ENCODE measurements at places on chromosomes 2 and 18.

DNA sequence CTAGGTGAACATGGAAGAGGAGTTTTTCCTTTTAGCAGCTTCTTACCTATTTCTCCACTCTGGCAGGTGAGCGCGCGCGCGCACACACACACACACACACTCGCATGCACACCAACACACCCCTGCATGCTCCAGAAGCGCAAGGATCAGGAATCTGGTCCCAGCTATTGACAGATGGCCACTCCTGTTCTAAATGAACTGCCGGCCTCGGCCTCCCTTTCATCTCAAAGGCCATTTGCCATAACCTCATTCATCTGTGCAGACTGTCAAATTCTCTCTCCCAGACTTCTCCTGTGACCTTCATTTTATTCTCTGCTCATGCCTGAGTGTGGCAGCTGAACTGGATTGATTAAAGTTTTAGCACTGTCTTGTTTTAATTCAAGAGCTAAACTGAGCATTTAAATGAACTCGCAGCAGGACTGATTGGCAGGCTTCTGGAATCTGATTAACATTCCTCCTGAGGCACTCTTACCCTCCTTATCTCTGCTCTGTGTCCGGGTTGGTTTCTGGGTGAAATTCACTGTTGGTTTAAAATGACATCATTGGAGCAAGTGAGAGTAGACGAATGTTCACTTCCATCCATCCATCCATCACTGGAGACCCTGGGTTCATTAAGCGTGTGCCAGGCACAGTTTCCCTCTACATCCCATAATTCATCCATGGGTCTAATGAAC lies 58.8 kb downstream of the FECH start:
- DNase-seq = no peak

DNA sequence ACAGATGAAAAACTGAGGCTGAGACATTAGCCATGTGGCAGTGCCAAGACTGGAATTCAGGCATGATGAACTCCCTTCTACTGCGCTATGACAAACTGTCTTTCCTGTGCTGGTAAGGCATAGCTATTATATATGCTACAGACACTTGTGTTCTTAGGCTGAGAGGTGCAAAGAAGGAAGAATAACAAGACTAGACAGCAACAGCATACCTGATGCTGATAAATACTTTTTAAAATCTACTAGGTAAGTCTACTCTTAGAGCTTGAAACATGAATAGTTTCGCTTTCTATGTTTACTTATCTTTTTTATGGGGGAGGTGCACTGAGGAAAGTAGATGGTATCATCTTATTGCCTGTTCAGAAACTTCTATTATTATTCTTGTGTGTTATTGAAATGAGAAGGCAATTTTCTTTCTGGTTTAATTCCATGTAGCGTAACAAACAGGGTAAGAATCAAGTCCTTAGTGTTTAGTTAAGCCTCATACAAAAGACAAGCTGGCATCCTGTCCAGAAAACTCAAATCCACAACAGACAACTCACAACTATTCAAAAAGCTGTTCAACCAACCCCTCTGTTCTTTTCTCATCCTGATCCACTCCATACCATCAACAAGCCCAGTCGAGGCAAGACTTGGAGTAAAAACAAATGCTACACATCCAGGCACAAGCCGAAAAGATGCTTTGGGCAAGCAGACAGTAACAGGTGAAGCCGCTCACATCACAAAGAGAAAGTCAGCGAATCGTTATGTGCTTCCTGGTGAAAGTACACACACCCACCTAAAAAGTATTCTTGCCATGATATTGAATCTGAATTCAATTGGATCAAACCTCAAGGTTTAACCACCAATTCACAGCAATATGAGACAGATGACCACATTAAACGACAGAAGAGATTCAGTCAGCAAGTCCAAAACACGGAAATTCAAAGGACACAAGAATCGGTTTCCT lies 1.5 kb downstream of the TTC32 start:
- no peak for DNase-seq

DNA sequence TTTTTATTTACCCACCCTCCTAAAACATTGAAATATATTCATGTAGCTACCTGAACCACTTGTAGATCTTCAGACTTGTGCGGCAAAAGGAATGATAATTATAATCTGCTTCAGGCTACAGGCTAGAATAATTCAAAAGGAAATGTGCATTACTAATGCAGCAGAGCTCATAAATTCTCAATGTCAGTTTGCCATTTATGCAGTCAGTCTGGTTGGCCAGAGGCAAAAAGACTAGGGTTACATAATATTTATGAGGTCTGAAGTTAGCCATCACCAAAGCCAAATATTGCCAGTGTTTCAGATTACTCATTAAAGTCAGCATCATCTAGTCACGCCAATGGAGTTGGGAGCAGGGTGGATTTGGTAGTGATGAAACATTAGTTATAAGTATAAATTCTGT lies 38.9 kb downstream of the METAP1D start:
- no peak for DNase-seq

GRCh38 chr2:225274751-225275150 lies 124.8 kb upstream of the NYAP2 start:
- DNase-seq = no peak

- no peak for DNase-seq
Observed at GRCh38 chr2:230781130-230781797, 68.6 kb downstream of the CAB39 start.

GRCh38 chr18:62612289-62612645 lies 89.4 kb downstream of the ZCCHC2 start:
- DNase-seq = no peak

DNA sequence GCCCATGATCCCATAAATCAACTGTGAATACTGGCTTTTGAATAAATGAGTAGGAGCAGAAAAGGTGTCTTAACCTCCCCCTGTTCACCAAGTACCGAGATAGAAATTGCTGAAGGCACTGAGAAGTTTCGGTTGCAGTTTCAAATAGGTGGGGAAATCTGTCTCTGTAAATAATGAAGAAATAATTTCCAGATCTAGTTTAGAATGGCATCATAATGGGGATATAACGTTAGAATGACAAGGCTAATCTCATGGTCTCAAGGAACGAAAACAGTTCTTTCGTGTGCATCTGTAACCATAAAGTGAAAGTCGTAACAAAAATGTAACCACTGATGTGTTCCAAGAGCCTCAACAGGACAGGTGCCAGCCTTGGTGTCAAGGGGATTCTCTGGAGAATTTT lies 49.9 kb upstream of the TMEM18 start:
- no peak for DNase-seq

DNA sequence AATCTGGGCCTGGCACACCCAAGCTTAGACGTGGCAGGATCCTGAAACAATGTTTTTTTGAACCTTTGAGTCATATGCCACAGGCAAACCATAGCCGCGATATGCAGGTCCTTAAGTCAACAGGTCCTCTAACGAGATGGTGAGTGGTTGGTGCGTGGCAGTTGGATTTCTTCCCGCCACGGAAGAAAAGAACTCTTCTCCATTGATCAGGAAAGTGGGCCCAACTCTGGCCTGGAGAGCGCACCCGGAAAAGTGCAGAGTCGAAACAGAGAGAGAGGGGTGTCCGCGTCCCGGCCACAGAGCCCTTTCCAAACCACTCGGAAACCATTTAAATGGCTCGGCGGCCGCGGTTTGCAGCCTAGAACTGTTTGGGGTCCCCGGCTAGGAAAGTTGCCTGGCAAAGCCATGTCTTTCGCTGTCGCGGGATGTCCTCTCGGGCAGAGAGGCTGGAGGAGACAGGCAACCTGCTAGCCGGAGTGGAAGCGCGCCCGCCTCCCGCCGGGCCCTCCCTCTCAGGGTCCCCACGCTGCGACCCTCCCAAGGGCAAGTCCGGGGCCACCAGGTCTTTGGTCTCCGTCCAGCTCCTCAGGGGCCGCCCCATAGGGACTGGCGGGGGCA lies 777 bp downstream of the GALNT3 start:
- no peak for DNase-seq

DNA sequence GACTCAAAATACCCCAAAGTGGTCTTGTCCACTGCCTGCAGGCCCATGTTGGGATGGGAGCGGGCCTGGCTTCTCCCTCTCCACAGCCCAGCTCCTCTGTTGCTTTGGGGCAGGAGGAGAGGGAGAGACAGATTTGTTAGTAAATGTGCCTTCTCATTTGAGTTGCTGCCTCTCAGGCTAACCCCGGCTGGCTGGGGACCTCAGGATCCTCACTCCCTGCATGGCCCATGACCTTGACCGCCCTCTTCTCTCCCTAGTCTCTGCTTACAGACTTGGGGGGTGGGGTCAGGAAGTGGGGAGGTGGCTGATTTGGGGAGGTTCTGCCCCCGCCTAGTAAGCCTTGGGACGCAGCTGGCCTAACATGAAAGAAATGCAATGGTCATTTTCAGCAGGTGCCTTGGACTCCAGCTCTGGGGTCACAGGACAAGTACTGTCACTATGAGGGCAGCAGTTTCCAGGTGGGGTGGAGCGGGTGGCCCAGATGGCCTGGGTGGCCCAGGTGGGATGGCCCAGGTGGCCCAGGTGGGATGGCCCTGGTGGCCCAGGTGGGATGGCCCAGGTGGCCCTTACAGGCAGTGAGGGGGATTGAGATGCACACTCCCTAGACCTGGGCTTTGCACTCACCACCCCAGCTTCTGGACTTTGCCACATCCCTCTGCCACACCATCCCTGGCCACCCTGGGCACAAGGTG lies 24.1 kb downstream of the HJURP start:
- DNase-seq = no peak

DNA sequence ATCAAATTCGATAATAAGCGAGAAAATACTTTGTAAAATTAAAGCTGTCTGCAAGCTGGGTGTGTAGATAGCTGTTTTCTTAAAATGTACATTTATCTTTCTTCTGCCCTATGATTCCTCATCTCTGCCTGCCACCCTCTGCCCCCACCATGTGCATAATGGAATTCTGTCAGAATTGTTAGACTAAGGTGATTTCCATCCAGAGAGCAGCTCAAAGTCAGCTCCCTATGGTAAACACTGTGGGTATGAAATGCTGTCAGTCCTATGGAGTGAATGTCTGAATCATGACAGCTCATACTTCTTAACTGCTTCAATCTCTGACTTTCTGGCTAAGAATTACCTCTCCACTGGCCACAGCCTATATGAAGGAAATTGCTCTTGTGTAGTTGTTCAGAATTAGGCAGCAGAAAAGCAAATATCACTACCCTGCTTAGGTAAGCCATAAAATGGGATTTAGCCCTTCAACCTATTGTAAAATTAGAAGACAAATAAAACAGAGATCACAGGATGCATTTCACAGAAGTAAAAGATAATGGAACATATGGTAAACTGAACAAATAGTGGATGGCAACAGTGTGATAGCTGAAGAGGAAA lies 137.7 kb downstream of the CD8B2 start:
- DNase-seq = no peak

- DNase-seq = no peak
Observed at GRCh38 chr18:8450013-8450412, 159.2 kb upstream of the RAB12 start.

DNA sequence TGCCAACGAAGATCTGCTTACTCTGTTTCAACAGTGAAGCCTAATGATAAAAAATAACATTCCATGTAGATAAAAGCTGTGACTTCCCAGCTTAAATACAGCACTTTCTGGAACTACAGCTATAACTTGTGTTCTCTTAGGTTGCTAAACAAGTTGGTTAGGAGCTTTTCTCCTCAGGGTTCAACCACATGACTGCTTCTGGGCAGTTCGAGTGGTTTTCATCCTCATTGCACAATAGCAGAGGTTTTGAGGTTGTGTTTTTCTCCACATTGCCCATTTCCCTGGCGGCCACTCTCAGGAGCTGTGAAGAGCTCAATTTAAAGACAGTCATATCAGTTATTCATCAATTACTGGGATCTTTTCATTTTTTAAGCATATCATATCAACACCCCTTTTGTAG lies 102.2 kb upstream of the CYP1B1 start:
- DNase-seq = no peak

DNA sequence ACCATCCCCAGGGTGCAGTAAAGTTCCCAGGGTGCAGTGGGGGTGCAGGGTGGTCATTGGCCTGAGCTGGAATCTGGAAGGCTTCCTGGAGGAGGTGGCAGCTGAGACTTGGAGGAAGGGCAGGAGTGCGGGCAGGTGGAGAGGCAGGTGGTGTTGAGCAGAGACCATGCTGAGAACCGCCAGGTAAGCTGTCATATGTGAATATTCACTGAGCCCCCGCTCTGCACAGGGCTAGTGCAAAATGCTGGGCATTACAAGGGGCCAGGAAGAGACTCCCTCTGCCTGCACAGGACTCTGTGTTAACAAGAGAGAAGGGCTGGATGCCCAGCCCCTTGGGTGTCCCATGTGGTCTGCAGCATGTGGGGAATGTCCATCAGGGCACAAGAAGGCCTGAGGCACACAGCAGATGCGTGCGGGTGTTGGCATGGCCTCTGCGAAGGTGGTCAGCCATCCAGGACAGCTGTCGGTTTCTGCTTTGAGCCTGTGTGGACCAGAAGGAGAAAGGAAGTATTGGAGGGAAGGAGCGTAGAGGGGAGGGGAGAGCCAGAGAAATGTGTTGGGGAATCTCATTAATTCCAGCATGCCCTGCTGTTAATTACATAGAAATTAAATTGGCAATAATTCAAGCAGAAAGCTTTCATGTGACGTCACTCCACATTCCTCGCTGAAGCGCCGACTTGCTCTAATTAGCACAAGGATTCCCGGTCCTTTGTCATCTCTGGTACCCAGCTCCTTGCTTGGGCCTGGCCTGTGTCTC lies 62.8 kb upstream of the OTOS start:
- no peak for DNase-seq

DNA sequence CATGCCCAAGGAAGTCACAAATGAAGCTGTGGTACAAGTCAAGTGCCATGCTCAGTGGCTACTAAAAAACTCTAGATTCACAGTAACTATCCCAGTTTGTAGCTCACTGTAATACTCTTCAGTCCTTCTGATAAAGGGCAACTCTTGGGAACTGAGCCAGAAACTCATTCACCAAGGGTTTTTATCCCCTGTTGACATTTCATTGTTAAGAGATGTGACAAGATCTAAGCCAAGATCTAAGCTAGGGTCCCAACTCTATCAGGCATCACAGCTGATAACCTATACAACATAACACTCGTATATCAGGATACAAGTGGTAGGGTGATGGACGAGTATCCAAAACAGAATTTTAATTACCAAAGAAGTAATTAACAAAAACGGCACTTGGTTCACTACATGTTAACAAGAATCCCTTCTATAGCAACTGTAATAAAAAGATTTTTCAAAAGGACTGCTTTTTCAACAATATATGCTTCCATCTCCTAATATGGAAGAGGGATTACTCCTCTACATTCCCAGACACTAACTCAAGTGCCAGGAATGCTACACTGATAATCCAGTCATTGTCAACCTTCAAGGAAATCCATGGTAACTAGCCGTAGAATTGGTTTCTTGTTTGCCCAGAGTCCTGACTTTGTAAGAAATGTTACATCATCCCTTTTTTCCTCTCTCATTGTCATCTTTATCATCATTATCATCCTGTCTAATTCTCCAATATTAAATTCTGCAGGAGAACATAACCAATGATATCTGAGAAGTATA lies 111.7 kb downstream of the CDH2 start:
- DNase-seq = no peak

DNA sequence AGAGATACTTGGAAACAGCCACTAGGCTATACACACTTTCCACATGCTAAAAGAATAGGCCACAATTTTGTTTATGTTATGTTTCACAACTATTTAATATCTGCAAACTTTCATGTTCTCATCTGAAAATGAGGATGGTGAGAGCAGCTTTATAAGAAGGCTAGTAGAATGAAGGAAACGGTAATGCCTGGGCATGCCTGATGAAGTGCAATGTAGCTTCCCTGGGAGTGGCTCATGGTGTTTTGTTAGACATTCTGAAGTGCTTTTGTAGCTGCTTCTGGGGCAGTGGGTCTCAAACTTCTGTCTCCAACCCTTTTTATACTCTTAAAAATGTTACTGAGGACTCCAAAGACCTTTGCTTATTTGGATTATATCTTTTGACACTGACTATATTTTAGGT lies 193.3 kb upstream of the VWC2L start:
- no peak for DNase-seq

GRCh38 chr2:65098741-65099140 lies 31.2 kb downstream of the RAB1A start:
- no peak for DNase-seq

All from GOT3 (cell line).